ENCODE measurements at places on chromosomes 6 and 20. TPM values are rescaled to one million over a fixed set of nuclear protein-coding genes. Genes with fewer than 3 reads are reported as not detected.

Gene DNMT3B
- 58.0 TPM for total RNA-seq

Gene EIF6
- total RNA-seq = 116 TPM

Gene KCNK16
- total RNA-seq = not detected

DNA sequence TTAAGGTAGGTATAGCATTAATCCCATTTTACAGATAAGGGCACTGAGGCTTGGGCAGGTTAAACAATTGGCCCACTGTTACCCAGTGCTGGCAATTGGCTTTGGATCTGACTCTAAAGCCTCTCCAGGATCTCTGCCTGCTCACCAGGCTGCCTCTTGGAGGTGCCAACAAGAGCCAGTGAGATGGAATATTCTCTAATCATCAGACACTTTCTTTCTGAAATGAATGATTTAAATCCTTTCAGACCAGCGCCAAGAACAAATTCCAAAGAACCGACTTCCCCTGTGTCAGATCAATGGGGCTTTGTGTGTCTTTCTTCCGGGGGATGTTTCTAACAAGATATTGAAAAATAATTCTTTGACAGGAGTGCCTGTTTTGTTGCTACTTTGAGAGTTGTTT is 23.6 kb downstream of the CYP39A1 start:
- DNase-seq = no peak
- H3K27ac ChIP-seq = peak overlapping the region; percentile 84
- H3K4me3 ChIP-seq = peak overlapping the region; percentile 9
- no peaks in the 10 kb centered on the region for H3K27me3 ChIP-seq
- H3K36me3 ChIP-seq = no peaks in the 10 kb centered on the region
- peaks cover 17% of the 10 kb centered on the region for H3K4me1 ChIP-seq

DNA sequence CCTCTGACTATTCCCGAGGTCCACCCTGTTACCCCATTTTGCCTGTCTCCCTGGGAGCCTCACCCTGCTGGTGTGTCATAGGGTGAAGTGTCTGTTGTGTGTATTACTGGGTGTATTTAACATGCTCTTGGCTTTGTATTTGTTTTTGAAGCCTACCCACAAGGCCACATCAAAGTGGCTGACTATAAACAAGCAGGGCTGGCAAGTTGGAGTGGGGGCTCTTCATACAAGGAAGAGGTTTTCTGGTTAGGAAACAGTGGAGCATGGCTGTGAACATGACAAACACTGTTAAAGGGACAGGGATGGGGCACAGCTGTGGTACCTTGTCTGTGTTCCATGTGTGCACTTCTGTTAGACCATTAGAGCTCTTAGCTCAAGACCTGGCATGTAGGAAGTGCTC is 26.3 kb downstream of the HECA start:
- DNase-seq = no peak
- H3K27me3 ChIP-seq = no peaks in the 10 kb centered on the region
- peak overlapping the region; percentile 47 for H3K27ac ChIP-seq
- H3K4me1 ChIP-seq = no peaks in the 10 kb centered on the region
- H3K36me3 ChIP-seq = peaks cover 4% of the 10 kb centered on the region
- no peak overlapping the region for H3K4me3 ChIP-seq

- DNase-seq = no peak
- H3K36me3 ChIP-seq = no peaks in the 10 kb centered on the region
- H3K27ac ChIP-seq = no peak overlapping the region
- no peaks in the 10 kb centered on the region for H3K4me1 ChIP-seq
- H3K27me3 ChIP-seq = peaks cover 2% of the 10 kb centered on the region
Measured at GRCh38 chr6:64497634-64498033, 862.0 kb downstream of the PHF3 start.

DNA sequence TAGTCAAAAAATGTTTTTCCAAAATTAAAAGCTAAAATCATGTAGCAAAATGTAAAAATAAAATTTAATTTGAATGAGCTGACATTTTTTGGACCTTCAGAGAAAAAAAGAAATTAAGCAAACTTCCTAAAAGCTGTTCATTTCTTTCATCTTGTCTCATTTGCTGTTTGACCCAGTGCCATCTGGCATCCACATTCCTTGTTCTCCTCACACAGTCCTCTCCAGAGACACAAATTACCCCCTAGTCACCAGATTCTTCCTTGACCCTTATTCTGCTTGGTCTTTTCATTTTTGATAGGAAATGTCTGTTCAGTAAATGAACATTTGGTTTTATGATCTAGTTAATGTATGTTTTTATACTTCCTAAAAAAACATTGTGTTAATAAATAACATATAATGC is 55.2 kb downstream of the HDDC2 start:
- H3K4me1 ChIP-seq = peaks cover 2% of the 10 kb centered on the region
- no peak for DNase-seq
- peaks cover 13% of the 10 kb centered on the region for H3K36me3 ChIP-seq
- H3K27ac ChIP-seq = no peak overlapping the region
- no peak overlapping the region for H3K4me3 ChIP-seq
